ENCODE measurements at places on chromosomes 4 and X.

DNA sequence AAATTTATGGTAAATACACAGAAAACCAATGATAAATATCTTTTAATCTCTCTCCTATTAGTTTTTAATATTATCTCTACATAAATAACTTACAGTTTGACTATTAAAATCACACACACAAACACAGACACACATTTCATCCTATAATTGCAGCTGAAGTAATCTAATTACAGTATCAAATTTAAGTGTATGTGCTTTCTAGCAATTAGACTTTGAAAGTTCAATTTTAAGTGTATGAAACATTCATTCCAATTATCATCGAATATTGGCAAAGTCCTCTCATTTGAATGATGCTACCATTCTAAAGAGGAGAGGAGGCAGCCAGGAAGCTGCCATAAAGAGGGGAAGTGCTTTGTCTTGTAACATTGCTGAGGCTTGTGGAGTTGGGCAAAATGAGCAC is 221.2 kb upstream of the PABPC4L start:
- DNase-seq, result no peak

DNA sequence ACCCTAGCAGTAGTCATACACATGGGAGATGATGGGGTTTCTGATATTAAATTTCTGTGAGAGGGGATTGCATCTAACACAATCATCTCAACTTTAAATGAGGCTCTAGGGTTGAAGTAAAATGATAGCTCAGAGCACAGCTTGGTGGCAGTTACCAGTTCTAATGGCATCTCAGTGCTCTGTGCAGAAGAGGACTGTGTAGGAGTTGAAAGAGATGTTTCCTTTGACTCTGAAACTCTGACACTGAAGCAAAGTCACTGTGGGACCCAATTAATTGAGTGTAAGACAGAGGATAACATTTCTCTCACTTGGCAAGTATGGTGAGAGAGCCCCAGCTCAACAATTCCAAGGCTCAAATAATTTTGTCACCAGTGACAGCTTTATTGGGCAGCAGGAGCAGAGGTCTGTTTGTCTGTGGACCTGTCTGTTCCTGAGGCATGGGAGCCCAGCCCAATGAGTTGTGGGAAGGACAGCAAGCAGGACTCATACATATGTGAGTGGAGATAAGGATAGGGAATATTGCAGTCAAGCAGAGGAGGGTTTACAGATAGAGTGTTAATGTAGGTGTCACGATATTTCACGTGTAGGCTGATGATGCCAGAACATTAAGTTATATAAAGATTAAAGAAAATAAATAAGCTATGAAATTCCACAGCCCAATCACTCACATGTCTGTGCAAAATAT is 76.7 kb upstream of the NAF1 start:
- no peak for DNase-seq

DNA sequence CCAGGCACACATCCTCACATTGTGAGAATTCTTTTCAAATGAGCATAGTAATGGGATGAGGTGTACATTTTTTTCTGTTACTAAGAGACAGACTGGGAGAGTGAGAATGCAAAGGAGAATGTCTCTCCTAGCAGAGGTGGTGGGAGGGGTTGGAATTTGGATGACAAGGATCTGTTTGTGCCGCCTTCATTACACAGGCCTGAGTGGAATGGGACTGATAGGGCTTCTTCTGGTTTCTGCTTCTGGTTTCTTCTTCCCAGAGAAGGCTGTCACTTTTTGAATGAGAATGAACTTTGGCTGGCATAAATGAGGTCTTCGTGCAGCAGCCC is 55.4 kb downstream of the C4orf51 start:
- DNase-seq, result no peak

GRCh38 chr4:183507925-183508696 is 3.3 kb downstream of the ING2 start:
- DNase-seq, result no peak

- no peak for DNase-seq
Observed at GRCh38 chr4:119103263-119103662, 32.4 kb upstream of the MYOZ2 start.

Data from ecto neural progenitor cell (in vitro differentiated cells).